A549 treated with RU486 at 1 μM for 4 hours (cell line): ENCODE measurements at places on chromosomes 7 and 10. TPM values are rescaled to one million over a fixed set of nuclear protein-coding genes. Genes with fewer than 3 reads are reported as not detected.

BICC1 gene
- total RNA-seq: 18.2 to 27.4 TPM (median 24.7 TPM) in 5 replicates

BTBD16 gene
- 0.32 to 0.80 TPM (median 0.49 TPM) in 5 replicates for total RNA-seq

MICALL2 gene
- total RNA-seq: 19.8 to 31.5 TPM (median 26.5 TPM) in 5 replicates

CCDC3 gene
- total RNA-seq: 0.94 to 1.1 TPM (median 0.99 TPM) in 5 replicates

PPP1R9A gene
- 2.8 to 4.5 TPM (median 4.3 TPM) in 5 replicates for total RNA-seq

C10orf62 gene
- not detected in 5 replicates for total RNA-seq

HPS1 gene
- 30.4 to 37.8 TPM (median 36.8 TPM) in 5 replicates for total RNA-seq

STOX1 gene
- 0.60 to 0.90 TPM (median 0.81 TPM) in 5 replicates for total RNA-seq

KIF11 gene
- 19.8 to 45.1 TPM (median 38.3 TPM) in 5 replicates for total RNA-seq

ELOVL3 gene
- 0.10 to 0.27 TPM (median 0.25 TPM) in 5 replicates for total RNA-seq
